ENCODE measurements at places on chromosomes 5 and 9.

GRCh38 chr5:12467799-12468198, 563.6 kb upstream of the CTNND2 start:
- DNase-seq = no peak

DNA sequence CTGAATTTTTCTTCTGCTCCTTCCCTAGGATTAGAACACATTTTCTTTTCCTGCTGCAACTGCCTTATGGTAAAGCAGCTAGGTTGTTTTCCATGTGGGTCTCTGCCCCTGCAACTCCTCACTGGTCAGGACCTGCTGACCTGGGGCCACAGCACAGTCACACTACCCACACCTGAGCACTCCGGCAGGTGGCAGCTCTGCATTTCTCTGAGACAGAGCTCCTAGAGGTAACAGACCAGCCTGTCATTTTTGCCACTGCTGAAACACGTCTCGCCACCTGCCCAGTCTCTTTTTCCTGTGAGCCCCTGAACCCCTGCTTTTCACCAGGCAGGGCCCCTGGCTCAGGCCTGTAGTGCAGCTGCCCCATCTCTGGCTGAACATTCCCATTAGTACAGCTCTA, 609.6 kb downstream of the HINT1 start:
- no peak for DNase-seq

DNA sequence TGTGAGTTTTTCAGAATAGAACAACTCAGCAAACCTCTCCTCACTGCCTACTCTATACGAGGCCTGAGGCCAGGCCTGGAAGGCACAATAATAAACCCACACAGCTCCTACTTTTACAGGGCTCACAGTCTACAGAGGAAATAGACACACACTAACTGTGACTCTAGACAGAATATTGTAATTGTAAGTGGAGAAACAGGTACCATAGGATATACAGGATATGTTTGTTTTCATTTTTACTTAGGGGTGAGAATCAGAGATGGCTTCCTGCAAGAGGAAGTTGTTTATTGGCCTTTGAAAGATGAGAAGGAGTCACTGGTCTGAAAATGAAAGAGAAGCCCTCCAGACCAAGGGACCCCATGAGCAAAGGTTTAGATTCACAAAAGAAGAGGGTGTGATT, 35.8 kb upstream of the TGFBR1 start:
- no peak for DNase-seq

DNA sequence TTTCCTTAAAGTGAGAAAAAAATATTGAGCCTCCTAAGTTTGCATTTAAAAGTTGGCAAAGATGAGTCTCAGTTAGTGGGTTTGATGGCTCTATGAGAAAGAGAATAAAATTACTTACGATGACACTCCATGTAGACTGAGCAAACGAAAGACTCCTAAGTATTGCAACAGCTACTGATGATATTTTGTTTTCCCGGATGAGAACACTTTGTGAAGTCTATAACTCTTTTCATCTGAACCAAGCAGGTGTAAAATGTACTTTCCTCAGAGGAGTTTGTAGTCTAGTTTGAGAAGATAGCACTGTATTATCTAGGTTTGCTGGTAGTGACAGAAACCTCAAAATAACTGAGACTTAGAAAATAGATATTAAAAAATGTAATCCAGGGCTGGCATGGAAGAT, 1.7 kb upstream of the ITK start:
- DNase-seq = no peak

- no peak for DNase-seq
These were observed 20.1 kb downstream of the IL9 start for GRCh38 chr5:135875567-135875966.

GRCh38 chr9:97907632-97908031, 14.7 kb downstream of the TRMO start:
- DNase-seq = no peak

GRCh38 chr9:109010746-109011145, 2.6 kb downstream of the CTNNAL1 start:
- peak; percentile 62 for DNase-seq

DNA sequence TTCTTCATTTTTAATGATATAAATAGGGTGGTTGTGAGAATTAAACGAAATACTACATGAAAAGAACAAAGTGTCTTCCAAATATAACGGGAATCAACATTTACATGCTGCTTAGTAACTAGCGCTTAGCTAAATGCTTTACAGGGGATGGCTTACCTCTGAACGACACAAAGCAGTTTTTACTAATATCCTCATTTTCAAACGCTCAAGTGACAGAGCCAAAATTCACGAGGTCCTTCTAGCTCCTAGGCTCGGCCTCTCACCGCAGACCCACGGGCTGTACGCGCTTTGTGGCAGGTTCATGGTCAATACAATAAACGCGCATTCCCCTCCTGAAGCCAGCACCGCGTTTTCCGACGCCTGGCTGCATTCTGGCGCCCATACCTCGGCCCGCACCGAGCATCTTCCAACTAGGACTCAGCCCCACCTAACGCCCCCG, 442 bp downstream of the ZNF510 start:
- no peak for DNase-seq

DNA sequence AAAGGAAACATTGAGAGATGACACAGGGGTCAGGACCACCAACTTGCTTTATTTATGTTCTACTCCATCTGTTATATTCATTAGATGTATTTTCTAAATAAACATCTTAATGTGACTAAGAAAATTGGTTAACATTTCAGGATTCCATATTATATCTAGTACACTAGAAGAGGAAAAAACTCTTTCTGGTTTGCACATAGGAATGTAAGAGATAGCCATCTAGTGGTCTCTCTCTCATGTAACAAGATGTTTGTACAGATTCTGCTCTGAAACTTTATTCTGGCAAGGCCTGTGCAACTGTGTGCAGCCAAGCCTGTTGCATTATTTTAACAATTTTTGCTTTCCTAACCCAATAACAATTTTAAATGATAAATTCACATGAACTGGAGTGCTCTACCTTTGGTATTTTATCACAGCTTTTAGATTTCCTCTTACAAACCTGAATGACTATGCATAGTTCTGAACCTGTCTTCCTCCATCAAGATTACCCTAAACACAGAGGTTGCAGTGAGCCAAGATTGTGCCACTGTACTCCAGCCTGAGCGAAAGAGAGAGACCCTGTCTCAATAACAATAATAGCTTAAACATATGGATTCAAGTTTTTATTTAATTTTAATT, 148.2 kb downstream of the GIN1 start:
- no peak for DNase-seq

- no peak for DNase-seq
These were observed 1241.5 kb upstream of the WWC1 start for GRCh38 chr5:167049771-167050567.

DNA sequence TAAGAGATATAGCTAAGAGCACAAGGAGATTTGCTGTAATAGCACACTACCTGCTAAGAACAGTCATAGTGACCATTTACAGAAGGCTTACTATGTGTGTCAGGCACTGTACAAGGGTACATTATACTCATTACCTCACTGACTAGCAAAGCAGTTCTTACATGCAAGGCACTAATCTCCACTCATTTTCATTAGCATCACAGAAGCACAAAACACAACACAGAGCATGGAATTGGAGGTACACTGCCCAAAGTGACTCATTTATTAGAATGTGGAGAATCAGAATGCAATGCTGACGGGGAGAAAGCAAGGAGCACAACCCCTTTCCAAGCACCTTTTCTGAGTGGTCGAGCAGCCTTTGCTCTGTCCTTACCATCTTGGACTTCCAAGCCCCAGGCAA, 169.7 kb downstream of the ENTREP1 start:
- DNase-seq = no peak

GRCh38 chr5:107359033-107359915, 311.5 kb downstream of the EFNA5 start:
- no peak for DNase-seq

DNA sequence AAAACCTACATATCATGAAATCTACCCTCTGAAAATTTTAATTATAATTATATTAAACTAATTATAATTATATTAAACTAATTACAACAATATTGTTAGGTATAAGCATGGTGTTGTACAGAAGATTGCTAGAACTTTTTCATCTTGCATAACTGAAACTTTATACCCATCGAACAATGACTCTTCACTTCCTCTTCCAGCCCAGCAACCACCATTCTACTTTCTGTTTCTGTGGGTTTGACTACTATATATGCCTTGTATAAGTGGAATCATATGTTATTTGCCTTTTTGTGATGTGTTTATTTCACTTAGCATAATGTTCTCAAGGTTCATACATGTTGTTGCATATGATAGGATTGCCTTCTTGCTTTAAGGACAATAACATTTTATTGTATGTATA, 274.2 kb upstream of the CCNH start:
- no peak for DNase-seq

DNA sequence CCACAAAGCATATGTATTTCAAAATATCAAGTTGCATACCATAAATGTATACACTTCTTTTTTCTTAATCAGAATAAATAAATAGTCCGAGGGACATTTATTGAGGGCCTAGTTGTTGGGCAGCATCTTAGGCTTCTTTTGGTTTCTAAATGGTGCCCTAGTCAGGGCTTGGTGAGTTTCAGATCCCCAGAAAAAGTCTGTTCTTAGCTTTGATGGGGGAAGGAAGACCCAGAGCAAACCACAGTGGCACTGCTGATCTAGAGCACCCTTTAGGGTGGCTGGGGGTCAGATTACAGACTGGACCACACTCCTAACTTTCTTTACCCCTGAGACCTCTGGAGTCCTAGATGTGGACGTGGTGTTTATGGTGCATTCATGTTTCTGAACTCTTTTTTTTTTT, 97.8 kb downstream of the C9orf152 start:
- no peak for DNase-seq

- no peak for DNase-seq
These were observed 1.8 kb downstream of the HRH2 start for GRCh38 chr5:175659546-175660253.

DNA sequence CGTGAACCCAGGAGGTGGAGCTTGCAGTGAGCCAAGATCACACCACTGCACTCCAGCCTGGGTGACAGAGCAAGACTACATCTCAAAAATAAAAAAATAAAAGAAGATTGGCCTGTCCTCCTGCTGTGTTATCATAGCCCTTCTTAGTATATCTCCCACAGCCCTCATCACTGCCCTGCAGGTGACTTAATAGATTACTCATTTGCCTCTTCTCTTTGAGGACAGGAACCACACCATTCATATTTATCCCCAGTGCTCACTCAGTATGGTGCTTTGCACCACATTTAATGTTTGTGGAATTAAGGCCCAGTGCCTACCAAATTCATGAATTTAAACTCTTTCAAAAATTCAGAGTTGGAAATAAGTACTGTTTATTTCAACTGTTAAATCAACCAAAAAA, 10.3 kb downstream of the IDNK start:
- DNase-seq = no peak

DNA sequence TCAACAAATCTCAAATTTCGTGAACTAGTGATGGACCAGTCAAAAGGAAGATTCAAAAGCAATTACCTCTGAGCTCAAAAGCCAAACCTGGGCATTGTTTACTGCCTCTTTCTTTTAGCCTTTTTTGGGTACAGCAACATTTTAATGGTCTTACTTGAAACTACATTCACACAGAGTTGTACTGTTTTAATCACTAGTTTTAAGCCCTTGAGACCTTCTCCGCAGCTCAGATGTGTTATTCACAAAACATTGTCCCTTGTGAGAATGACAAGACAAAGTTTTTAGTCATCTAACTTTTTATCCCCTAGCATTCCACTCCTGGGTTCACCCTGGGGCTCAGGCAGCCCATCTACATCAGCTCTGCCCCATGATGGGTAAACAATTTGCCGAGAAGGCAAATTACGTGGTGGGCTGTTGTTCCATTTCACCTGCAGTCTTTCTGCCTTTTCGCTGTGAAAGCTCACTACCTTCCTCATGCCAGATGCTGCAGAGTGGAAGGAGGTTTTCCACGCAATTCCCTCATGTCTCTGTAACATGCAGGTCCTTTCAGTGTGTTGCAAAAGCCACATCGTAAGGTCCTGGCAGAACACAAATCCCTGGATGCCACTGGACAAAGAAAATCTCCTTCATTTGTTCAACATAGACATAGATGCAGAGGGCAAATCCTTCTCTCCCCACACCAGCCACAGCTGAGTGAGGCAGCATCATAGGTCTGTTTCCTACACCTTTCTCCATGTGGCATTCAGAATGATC, 175.7 kb downstream of the EBF1 start:
- DNase-seq = no peak

DNA sequence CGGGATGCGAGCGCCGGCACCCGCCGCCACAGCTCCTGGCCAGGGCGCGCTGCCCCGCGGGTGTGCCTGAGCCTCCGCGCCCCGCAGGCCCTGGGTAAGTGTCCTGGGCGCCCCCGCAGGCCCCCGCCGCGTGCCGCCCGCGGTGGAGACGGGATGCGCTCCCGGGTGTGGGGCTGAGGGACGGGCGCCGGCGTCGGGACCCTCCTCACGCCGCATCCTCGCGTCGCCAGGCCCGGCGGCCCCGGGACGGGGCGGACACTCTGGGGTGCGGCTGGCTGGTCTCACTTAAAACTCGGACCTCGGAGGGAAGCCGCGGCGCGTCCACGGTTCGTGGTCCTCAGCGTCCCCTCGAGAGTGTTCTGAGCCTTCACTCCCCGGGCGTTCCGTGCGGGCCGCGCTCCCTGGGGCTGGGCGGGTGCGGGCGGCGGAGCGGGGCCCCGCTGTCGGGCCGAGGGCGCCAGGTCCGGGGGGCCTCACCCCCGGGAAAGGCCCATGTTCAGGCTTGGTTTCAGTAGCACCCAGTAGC, 275 bp downstream of the AHRR start:
- no peak for DNase-seq

GRCh38 chr5:151067632-151068432, 13.0 kb downstream of the TNIP1 start:
- no peak for DNase-seq

- DNase-seq = no peak
These were observed 196.2 kb upstream of the TUT7 start for GRCh38 chr9:86550401-86550800.

GRCh38 chr9:32969270-32969669, 32.2 kb downstream of the APTX start:
- DNase-seq = no peak

- DNase-seq = no peak
These were observed 138.5 kb upstream of the S1PR3 start for GRCh38 chr9:88852794-88853193.

GRCh38 chr5:137641148-137641547, 94.7 kb downstream of the KLHL3 start:
- DNase-seq = no peak

DNA sequence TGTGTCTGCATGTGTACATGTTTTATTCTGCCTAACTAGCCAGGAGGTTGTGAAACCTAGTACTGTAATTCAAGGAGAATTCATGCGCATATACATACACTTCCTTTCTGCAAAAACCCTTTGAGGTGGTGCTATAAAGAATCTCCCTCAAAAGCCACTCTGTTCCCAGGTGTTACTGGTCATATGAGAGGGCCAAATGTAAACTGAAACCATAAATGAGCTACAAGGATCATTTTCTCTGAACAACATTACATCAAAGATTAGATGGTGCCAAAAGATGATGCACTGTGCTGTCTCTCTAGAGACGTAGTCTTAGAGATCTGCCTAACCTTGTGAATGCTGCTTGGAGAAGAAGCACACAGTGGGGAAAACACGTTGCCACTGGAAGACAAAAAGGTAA, 15.7 kb downstream of the NREP start:
- DNase-seq = no peak

Data from activated CD4-positive, alpha-beta T cell treated with anti-CD3 and anti-CD28 coated beads, Interleukin-2, amount 50 U/mL, for 24 hours (primary cell).